Stimulated activated CD4-positive, alpha-beta T cell treated with anti-CD3 and anti-CD28 coated beads, Interleukin-15, amount 100 ng/mL, for 48 hours (primary cell): ENCODE measurements at places on chromosomes 5 and 9.

GRCh38 chr5:14213813-14214585, 70.9 kb downstream of the TRIO start:
- DNase-seq: no peak

GRCh38 chr5:150070821-150071220, 15.5 kb downstream of the CSF1R start:
- DNase-seq: no peak

DNA sequence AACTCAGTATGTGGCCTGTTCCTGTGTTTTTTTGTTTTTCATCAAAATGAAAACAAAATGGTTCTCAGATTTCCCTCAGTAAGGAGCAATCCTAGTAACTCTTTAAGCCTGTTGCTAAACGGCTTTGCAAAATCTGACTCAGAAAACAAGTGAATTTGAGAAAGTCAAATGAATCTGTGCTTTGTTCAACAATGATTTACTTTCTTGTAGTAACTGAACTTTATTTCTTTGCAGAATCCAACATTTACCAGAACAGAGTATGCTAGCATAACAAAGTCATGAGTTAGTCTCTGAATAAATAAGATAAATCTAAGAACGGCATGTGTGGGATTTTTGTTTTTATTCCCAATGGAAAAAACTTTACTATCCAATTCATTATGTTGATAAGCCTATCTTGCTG, 93.8 kb downstream of the OXCT1 start:
- no peak for DNase-seq

DNA sequence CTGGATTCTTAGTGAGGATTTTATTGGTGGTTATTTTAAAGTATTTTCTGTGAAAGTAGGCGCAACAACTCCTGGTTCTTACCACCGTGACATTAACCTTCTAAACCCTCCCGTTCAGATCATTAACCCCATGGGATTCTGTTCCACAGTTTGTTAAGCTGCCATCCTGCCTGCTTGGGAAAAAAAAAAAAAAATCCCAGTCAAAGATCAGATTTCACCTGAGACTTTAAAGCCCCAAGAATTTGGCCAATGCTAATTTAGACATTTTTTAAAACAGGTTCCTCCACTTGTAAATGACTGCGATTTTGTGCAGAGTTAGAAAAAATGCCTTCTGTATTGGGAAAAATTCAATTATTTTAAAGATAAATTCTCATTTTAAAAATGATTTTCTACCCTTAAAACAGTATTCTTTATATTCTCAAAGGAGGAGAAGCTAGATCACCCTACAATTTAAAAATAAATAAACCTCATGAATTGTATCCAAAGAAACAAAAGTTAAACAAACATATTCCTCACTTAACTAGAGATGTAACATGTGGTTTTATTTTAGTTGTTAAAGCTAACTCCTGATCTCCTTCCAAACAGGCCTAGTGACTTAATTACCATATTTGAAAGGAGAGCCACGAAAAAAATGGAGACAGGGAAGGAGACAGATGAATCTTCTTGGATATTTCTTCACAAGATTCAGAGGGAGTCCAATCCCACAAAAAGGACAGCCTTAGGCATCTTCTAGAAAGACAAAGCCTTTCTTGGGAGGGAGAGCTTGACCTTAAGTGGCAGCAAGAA, 93.1 kb upstream of the IFNK start:
- DNase-seq: no peak

DNA sequence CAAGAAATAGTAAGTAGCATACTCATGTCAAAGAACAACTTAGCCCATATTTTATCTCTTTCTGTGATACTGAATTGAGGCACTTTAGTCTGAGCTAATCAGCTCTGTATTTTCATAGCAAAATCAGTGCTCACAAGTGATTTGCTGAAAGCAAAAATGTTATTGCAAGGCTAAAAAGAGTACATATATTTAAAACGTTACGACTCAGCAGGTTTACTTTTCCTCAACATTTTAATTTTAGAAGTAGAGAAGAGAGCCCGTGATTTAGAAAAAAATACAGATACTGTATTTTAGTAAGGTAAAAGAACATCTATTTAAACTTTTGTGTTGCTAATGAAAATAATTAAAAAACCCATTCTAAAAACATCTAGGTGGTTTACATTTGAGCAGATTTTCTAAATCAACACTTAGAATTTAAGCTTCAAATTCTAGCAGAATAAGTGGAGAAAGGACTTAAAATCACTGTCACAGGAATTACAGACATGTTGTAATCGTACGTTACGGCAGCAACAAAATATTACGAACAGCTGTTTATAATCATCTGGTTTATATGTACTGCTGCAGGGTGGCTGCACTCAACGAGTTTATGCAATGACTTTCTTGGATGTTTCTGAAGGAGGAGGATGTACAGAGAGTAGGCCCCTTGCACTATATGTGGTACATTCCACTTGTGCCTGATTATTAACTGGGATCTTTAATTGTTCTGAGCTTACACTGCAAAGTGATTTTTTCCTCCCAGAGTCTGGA, 20.1 kb downstream of the SREK1 start:
- no peak for DNase-seq

DNA sequence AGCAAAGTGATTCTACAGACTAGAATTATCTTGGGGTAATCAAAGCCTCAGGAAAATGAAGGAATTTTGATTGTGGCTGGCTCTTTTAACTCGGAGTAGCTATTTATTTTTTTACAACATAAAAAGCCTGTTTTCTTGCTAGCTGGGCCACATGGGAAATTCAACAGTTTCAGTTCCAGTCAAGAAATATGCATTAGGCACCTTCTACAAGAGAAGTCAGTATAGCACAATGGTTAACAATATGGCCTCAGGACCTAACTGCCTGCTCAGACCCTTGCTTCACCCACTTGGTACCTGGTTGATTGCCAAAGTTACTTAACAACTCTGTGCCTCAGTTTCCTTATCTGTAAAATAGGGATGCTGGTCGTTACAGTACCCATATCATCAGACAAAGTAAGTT, 586.2 kb downstream of the ZNF608 start:
- no peak for DNase-seq

GRCh38 chr5:25286319-25286718, 641.5 kb upstream of the CDH10 start:
- no peak for DNase-seq

GRCh38 chr5:118578093-118578492, 410.3 kb downstream of the DTWD2 start:
- no peak for DNase-seq

- no peak for DNase-seq
Measured at GRCh38 chr5:153084511-153084910, 406.0 kb upstream of the GRIA1 start.

- no peak for DNase-seq
Measured at GRCh38 chr5:156399323-156399722, 72.4 kb downstream of the SGCD start.

DNA sequence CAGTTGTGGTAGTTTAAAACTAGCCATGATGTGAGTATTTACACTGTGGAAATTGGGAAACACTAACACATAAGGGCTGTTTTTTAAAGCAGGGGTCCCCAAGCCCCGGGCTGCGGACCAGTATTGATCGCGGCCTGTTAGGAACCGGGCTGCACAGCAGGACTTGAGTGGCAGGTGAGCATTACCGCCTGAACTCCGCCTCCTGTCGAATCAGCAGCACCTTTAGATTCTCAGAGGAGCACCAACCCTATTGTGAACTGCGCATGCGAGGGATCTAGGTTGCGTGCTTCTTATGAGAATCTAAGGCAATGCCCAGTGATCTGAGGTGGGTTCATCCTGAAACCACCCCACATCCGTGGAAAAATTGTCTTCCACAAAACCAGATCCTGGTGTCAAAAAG, 127.8 kb downstream of the PCSK5 start:
- DNase-seq: no peak

DNA sequence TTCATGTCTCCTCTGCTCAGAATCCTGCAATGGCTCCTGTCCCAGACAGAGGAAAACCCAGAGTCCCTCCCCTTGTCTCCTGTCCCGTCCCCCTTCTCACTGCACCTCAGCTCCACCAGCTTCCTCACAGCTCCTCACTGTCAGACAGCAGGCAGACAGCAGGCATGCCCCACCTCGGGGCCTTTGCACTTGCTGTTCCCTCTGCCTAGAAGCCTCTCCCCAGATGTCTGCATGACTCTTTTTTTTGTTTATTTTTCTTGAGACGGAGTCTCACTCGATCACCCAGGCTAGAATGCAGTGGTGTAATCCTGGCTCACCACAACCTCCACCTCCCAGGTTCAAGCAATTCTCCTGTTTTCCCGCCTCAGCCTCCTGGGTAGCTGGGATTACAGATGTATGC, 8.8 kb upstream of the SLC6A7 start:
- no peak for DNase-seq

DNA sequence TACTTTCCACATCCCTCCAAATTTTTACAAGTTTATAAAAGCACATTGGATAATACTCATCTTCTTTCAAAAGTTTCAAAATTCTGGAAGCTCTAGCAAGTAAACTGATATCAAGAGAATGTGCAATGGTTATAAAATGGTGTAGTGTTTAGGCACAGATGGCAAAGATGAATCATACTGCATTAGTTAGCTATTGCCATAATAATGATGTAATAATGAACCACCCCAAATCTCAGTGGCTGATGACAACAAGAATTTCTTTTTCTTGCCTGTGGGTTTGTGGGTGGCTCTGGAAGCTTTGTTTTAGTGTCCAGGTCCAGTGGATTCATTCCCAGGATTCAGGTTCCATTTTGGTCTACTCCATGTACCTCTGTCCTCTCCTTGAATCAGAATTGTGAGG, 319.0 kb downstream of the BRINP1 start:
- DNase-seq: no peak

DNA sequence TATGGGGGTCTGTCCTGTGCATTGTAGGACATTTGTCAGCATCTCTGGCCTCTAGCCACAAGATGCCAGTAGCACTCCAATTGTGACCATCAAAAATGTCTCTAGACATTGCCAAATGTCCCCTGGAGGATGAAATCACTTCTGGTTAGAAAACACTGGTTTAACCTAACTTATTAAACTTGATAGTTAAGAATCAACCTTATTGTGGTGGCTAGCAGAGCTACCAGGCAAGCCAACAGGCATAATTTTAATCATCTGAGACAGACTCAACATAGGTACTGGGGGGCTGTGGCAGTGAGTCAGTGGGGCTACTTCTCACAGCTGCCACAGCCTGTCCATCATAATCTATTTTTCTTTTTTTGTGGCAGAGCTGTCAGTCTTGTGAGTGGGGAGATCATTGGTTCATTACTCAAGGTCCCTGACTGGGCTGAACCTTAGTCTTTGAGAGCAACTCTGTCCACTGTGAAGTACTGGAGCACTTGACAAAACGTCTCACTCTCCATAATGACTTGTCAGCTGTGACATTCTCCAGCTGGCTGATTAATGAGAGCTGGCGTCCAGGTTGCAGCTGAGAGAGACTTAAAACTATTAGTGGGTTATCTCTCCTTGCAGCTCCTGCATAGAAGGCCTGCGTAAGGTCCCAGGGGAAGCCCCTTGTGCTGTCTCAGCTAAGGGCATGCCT, 107.9 kb downstream of the DCP2 start:
- DNase-seq: no peak

- DNase-seq: no peak
Measured at GRCh38 chr9:124214596-124215367, 43.0 kb upstream of the NEK6 start.

DNA sequence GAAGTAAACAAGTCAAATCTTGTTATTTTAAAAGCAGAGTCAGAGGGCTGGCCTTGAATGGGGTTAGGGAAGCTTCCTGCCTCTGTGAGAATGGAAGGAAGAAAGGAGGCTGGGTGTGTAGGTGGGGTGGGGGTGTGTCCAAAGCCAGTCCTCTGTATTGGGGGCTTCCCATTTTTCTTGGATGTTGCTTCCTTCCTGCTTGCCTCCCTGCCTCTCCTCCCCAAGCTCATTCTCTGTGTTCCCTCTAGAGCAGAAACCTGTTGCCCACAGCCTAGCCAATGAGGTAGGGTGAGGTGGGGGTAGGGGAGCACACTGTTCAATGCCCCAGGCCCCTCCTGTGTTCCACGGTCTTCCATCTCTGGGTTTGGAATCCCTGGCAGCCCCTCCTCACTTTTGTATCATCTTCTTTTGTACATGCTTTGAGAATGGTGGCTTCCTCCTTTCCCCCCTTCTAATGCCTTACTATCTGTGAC, 39.7 kb downstream of the SNX24 start:
- no peak for DNase-seq

DNA sequence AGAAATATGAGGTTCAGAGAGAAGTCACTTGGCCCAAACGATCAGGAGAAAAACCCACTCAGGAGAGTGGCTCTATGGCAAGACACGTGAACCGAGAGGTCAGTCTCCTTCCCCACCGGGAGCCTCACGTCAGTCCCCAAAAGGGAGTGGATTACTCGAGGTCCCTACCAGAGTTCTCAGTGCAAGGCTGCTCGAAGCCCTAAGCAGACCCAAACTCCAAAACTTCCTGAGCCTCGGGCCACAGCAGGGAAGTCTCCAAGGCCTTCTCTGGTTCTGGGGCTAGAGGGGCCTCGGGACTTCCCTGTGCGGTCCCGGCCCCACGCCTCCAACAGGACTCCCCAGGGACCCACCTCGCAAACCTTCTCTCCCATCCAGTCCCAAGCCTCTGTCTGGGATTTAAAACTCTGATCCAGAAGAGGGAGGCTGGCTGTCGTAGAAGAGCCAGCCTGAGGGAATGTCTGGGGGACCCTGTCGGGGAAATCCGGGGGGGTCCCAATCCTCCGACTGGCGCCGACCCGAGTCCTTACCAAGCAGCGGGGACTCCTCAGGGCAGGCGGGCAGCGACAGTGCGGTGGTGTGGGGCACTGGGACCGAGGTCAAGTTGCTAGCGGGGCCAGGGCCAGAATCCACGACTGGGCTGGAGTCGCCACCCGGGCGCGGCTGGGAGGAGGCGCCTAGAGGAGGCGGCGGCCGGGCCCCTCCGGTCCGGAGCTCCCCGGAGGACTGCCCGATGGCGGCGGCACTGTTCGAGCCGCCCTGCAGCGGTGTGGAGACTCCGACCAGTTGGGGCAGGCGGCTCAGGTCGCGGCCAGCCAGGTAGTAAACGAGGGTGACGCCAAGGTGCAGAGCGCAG, 679 bp downstream of the B4GALT1 start:
- no peak for DNase-seq

- no peak for DNase-seq
Measured at GRCh38 chr9:111588846-111589245, 10.6 kb downstream of the PTGR1 start.

DNA sequence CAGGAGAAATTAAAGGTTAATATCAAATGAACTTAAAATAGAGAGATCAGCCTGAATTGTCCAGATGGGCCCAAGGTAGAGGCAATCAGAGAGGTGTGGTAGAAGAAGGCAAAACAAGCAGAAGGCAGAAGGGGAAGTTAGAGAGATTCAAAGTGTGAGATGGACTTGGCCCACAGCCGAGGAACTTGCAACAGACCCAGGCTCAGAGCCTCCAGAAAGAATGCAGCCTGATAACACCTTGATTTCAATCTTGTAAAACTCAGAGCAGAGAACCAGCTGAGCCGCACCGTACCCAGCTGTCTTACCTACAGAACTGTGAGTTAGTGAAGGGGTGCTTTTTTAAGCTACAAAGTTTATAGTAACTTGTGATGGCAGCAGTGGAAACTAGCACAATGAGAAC, 190.9 kb downstream of the RFK start:
- no peak for DNase-seq
